ENCODE measurements at places on chromosomes 7 and 10.

GRCh38 chr7:67033251-67033650 lies 36.6 kb downstream of the TYW1 start:
- no peak for DNase-seq

DNA sequence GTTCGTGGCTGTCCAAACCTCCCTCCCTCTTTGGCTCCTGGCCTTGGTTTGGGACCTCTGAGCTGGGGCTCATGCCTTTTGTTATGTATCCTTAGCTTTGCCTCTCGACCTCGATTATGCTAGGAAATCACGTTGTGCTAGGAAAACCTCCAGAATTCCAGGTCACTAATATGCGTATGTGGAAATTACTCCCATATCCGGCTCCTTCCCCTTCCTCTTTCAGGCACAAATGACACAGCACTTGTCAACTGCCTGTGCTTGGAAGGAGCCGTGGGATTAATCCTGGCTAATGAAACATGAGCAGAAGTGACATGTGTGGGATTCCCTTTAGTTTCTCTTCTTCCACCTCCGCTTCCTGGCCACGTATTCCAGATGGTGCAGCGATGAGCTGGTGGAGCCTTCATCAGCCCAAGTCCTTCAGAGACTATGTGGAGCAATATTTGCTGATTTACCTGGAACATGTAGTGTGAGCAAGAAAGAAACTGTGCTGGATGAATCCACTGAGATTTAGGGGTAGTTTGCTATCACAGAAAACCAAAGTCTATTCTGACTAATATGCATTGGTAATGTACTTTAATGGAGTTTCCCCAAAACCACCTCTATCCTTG lies 149.2 kb downstream of the REEP3 start:
- DNase-seq, result no peak

- no peak for DNase-seq
These were observed 72.9 kb upstream of the PODXL start for GRCh38 chr7:131629217-131629882.

DNA sequence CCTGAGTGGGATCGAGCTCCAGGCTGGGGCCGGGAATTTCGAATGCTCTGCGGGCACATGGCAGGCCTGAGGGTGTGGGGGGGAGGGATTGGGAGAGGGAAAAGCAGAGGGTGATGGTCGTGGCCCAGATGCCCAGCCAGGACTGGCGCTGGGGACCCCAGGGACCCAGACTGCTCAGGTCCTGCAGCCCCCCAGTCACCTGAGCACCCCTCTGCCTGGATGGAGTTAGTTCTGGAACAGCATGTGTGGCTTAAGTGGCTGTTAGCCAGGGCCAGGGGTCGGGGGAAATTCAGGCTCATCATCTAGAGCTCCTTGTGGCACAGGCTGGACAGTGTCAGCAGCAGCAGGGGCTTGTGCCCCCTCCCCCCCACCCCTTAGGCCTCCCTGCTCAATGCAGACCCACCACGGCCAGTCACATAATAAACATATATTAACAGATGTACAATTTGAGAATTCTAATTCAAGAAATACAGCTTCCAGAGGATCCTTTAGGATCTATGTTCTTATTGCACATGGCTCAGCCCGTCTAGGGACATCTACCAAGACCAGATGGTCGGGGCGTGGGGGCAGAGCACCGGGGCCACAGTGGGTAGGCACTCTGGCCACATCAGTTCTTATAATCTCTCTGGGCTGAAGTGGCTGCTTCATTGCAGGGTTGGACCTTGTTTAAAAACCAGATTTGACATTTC lies 22.2 kb downstream of the DNAJB12 start:
- DNase-seq, result no peak

DNA sequence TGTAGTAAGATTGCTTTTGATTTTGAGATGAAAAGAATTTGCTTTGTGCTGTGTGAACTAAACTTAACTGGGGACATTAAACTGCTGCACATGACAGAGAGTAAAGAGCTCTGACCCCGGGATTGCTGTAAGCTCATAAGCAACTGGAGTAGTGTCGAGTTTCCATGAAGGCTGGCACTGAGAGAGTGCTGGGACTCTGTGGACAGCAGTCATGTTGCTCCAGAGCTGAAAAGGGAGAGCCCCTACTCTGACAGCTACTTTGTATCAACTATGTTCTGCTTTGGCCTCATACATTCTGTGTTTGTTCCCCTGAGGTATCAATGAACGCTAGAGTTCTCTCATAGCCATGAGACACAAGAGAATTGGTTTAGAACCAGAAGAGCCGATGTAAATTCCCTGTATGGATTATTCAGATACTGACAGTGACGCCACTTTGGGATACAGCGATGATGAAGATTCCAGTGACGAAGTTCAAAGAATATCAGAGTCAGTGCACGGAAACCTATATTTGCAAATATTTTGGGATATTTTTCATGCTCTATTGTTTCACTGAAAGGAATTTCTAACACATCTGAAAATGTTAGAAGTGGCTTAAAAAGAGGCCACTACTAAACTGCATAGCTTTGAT lies 185.9 kb upstream of the DKK1 start:
- no peak for DNase-seq

GRCh38 chr7:10412422-10413019 lies 561.2 kb upstream of the PHF14 start:
- no peak for DNase-seq

DNA sequence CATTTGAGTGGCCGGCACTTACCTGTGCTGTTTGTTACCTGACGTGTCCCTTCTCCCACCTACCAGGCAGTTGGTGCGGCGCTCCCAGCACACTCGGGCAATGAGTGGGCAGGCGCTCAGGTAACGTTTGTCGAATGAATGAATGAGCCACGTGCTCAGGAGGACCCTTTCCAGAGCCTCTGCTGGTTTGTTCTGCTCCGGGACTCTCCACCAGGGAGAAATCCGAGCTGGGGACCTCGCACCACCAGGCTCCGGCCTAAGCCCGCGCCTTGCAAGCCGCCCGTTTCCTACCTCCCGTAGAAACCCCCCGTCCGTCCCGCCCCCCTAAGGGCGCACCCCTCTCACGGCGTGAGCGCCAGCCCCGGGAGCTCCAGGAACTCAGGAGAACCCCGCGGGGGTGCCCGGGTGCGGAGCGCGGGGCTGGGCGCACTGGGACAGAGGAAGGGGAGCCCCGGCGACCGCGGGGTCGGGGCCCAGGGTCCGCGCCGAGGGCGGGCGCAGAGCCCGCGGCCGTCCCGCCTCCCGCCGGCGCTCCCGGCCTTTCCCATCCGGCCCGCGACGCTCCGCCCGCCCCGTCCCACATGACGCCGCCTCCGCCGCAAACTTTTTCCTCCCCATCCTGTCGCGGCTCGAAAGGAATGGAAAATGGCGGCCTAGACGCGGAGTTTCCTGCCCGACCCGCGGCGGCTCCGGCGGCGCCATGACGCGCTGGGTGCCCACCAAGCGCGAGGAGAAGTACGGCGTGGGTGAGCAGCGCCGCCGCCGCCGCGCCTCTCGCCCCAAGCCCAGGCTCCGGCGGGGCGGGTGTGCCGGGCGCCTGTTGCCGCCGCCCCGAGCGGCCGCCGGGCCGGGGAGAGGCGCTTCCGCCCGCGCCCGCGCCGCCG lies at the start of gene DOCK1:
Gene DOCK1 (plus strand): TSS at position 611 of the 884 bp plus-strand sequence. CDS start 90 bp downstream, at position 701.
- no peak for DNase-seq

DNA sequence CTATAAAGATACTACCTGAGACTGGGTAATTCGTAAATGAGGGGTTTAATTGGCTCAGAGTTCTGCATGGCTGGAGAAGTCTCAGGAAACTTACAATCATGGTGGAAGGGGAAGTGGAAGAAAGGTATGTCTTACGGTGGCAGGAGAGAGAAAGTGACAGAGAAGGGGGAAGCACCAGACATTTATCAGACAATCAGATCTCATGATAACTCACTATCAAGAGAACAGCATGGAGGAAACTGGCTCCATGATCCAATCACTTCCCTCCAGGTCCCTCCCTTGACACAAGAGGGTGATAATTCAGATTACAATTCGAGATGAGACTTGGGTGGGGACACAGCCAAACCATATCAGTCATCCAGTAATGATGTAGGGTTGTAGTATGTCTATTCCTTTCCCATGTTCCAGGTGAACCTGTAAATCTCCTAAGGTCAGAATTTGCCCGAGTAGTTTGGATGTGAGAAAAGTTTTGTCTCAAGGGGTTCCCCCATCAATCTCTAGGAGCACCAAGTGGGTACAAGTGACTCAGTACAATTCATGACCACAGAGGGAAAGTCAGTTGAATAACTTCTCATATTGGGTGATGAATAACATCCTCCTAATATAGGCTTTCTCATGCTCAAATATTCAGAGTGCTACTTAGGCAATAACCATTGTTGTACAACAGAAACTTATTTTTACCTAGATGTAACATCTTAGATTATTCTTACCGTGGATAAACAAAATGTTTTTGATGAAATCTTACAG lies 39.7 kb upstream of the MTPN start:
- DNase-seq, result no peak

DNA sequence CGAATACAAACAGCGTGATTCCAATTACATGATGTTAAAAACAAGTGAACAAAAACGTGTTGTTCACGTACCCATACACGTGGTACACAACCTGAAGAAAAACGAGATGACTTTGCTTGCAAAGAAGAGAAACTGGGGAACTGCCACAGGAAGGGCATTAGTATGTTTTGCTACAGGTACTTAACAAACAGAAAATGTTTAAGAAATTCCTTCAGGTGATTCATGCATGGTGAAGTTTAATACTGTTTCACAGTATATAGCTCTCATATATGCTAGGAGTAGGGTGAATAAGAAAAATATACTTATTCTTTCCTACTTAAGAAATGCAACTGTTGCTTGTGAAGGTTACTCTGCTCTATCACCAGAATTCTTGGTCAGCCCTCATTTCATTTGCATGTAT lies 9.8 kb downstream of the SEC61G start:
- no peak for DNase-seq
